ENCODE measurements at places on chromosomes 2 and 18. TPM values are rescaled to one million over a fixed set of nuclear protein-coding genes. Genes with fewer than 3 reads are reported as not detected.

CGREF1 gene
- 1.2 TPM for total RNA-seq

SH3RF3 gene
- 6.1 TPM for total RNA-seq

B3GNT7 gene
- total RNA-seq = 0.09 TPM

ERMN gene
- not detected for total RNA-seq

POTEI gene
- 0.09 TPM for total RNA-seq

LYG1 gene
- total RNA-seq = 0.27 TPM

ABCG8 gene
- total RNA-seq = not detected
